Cerebellar nuclear complex (tissue), 1 donor: ENCODE measurements at places on chromosomes 6 and 20.

GRCh38 chr6:13544454-13545186 is 29.8 kb upstream of the SIRT5 start:
- no peak for DNase-seq

DNA sequence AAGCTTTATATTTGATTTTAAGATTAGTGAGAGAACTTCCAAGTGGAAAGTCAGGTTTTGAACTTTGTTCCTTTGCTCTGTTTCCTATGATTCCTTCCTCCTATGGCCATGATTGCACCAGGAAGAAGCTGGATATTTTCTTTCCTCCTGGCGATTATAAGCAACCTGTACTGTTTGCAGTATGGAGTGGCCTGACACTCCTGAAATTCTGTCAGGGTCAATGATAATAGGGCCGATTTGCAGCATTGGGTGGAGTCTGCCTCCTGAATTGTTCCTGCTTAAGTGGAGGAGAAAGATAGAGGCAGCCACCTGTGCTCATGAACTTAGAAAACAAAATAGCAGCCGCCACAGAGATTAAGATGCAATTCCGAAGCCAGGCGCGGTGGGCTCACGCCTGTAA is 9.8 kb upstream of the FAM217A start:
- DNase-seq: no peak

- DNase-seq: no peak
These were observed 1.0 kb upstream of the SPATA2 start for GRCh38 chr20:49916146-49917002.

DNA sequence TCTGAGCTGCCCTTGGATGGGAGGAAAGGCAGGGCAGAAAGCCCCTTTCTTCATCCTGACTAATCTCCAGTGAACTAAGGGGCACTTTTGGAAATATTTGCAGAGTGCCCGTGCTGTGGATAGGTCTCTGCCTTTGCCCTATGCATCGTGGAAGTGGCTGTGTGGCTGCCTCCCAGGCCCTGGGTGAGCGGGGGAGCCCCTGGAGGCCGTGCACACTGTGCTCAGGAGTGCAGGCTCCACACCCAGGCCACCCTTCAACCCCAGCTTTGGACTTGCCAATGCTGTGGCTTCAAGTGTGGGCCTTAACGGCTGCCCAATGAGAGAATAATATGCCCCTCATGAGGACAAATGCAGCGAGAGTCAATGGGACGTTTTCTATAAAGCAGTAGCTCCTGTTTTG is 36.7 kb upstream of the ARMC2 start:
- no peak for DNase-seq

DNA sequence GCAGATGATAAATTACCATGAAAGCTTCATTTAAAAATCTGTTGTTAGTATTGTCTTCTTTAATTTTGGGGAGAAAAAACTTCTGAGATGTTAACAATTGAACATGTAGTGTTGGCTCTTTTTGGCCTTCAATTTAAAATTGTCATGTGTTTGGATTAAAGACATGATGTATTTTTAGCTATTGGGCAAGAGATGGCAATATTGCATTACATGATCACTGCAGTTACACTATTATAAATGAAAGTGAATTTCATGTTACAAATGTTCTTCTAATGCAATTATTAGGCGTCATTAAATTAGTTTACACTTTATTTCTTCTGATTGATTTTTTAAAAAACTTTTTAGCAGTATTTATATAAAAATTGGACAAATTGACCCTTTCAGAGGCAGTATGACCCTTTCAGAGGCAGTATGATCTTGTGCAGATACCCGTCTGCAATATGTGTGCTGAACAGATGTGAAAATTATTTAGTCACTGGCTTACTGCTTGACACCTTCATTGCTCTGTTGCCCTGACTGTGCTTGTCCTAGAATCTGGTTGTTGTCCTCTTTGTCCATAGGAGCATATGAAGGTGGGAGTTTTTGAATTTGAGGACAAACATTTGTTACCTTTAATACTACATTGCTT is 25.8 kb downstream of the CDKAL1 start:
- DNase-seq: no peak

DNA sequence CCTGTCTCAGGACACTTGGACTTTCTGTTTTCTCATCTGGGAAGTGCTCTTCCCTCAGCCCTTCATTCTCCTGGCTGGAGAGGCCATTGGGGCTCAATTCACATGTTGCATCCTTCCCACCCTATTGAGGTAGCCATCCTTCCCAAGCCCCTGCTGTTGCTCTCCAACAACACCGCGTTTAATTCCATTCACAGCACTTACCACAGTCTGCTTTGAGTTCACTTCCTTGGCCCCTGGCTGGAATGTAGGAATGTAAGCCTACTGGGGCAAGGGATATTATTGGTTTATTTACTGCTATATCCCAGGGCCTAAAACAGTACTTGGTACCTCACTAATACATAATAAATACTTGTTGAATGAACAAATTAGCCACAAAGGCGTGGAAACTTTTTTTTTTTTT is 6.7 kb upstream of the GFOD1 start:
- no peak for DNase-seq

DNA sequence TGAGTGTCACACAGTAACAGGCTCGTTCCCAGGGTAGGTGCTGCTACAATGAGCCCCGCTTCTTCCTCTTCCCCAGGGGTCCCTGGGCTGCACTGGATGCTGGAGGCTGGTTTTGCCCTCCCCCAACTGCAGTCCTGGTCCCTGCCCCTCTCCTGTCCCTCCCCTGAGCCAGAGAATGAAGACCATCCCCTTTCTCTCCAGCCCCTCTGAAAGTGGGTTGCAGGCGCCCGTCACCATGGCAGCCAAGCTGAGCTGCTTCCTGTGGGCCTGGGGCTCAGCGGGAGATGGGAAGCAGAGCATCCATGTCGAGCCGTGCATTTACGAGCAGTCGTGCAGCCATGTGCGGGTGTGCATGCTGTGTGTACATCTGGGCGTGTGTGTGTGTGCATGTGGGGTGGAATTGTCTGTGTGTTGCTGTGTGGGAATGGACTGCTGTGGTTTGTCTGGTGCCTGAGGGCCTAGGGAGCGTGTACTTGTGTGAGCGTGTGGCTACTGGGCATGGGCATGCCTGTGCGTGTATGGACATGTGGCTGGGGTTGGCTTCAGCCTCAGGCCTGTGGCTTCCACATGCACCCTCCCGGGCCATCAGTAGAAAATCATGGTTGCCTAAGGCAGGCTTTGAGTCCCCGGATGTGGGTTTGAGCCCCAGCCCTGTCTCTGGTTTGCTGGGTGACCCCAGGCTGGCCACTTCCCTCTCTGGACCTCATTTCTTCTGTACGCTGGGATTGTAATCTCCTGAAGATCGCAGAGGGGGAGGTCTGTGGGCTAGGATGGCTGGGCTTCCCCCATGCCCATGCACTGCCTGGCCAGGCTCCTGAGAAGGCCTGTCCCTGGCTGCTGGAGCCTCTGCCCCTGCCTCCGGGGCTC is 48.8 kb downstream of the SRC start:
- DNase-seq: no peak

DNA sequence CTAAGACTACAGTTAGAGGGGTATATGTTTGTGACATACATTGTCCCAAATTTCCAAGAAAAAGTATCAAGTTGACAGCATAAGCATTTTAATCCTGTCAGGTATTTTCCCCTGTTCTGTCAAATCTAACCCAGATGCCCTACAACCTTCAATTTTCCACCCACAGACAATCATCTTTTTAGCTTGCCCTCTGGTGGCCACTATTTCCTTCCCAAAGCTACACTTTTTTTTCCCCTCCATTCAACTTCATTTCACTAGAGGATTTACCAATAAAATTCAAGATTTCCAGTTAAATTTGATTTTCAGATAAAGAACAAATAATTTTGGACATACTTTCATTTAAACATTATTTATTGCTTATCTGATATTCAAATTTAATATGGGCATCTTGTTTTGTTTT is 286.6 kb downstream of the TENT5A start:
- no peak for DNase-seq

GRCh38 chr20:49446080-49446479 is 36.4 kb downstream of the KCNB1 start:
- no peak for DNase-seq
